ENCODE measurements at places on chromosomes 1 and 21.
A peak's percentile ranks its signal among the peaks of the same experiment; 100 is the strongest.

DNA sequence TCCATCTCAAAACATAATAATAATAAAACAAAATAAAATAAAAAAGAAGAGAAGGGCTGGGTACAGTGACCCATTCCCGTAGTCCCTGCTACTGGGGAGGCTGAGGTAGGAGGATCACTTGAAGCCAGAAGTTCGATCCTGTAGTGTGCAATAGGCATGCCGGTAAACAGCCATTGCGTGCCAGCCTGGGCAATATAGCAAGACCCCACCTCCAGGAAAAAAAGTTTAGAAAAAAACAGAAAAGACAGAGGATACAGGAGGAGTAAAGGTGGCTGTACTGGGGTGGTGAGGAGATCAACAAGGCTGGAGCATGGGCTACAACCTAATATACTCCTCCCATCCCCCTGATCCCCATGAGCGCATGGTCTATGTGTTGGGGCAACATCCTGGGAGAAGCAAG lies 30.8 kb downstream of the PTAFR start:
- DNase-seq, result no peak

- DNase-seq, result no peak
Observed at GRCh38 chr1:17434601-17435000, 4.9 kb downstream of the RCC2 start.

DNA sequence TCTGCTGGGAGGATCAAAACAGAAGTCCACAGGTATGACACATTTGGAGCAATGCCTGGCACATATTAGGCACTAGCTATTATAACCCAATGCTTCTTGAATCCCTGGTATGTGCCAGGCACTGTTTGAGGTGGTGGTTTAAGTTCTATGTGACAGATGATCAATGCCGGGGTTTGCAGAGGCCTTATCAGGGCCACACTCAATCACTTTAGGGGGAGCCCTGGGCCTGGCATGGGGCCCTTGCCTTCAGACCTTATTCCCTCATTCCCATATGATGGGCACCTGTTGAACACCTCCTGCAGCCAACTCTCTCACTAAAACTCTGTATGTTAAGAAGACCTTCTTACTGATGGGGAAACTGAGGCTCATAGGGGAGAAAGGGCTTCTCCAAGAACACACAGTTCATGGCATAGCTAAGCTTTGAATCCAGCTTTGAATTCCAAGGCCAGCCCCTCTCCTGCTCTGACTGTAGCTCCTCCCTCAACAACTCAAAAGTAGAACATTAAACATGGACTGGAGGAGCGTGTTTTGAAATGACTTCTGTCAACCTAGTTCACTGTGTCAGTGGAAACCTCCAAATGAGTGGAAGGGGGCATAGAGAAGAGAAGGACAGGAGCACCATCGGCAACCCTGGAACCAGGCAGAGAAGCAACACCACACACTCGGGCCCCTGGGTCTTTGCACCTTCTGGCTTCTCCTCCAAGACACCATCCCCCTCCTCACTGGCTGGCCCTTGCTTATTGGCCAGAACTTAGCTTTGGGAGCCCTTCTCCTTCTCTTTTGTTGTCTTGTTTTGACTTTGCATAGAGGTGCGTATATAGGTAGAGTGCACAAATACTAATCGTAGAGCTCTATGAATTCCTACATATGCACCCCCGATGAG lies 6.6 kb upstream of the IFFO2 start:
- DNase-seq, result no peak

- no peak for DNase-seq
Observed at GRCh38 chr1:44355582-44356305, 687 bp upstream of the ERI3 start.

DNA sequence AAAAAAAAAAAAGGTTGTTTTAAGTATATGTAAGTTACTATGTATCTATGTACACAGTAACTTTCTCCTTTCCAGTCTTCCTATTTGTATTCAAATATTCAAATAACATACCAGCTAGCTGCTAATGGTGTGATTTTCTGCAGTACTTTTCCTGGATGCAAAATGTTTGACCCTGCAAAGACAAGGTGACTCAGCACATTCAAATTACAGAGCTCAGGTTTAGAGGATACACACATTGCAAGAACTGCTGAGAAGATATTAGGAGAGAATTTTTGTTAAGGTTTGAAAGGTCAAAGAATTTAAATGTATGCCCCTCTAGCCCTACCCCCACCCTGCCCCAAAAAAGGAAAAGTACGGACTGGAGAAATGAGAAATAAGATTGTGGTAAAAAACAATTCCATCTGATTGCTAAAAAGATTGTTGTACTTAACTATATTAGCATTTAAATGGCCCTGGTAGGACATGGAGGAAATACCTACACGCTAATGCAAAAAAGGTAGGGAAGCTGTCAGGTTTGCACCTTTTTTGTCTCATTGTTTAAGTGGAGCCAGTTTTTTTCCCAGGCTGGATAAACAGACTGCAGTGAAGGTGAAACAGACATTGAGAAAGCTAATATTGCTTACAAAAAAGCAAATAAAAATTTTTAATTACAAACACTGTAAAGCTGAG lies 45.6 kb downstream of the ZNF281 start:
- DNase-seq, result no peak

- DNase-seq, result no peak
Observed at GRCh38 chr1:41151846-41152245, 90.3 kb downstream of the SCMH1 start.

GRCh38 chr1:224333309-224333926 lies 3.4 kb upstream of the NVL start:
- peak; percentile 56 for DNase-seq

DNA sequence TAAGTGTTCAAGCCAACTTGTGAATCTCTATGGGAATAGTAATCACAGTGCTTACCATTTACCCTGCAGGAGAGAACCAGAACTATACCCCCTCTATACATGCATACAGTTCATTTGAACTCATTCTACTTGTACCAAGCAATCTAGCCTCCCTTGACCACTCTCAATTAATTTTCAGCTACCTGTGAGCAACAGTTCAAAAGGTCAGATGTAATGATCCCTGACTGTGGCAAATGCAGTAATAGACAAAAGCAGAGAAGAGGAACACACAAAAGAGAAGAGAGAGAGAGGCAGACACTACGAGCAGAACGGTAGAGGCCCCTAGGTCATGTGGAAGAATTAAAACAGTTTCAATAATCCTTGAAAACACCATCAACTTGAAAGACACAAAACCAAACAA lies 52.8 kb downstream of the FMO4 start:
- DNase-seq, result no peak

GRCh38 chr1:101732261-101732660 lies 264.5 kb downstream of the OLFM3 start:
- no peak for DNase-seq

DNA sequence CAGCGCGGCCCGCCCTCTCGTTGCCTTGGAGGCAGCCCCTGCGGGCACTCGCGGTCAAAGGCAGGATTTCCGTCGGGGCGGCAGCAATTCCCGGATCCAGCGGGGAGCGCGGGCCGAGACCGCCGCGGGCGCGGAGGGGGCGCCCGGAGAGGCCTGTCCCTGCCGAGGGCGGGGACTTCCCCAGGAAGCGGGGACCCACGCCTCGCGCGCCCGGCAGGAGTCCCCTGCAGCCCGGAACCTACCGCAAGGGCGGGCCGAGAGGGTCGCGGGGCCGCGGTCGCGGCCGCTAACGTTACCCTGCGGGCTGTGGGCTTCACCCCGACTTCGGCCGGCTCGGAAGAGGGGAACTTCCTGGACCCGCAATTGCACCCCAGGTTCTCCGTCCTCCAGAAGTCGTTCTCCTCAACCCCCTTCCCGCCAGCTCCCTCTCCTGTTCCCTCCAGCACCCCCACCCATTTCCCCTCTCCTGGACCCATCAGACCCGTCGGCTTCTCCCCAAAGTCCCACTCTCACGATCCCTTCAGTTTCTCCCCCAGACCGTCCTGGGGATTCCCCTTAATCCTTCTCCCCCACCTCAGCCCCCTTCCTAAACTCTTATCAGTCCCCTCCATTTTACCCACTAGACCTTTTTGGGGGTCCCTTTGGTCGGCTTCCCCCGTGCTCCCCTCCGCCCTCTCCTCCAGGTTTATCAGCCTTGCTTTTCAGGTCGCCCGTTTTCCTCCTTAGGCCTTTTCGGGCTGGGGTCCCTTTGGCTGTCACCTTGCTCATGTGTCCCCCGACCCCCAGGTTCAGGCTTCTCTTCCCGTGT lies 604 bp downstream of the FGR start:
- DNase-seq, result peak; percentile 63

- no peak for DNase-seq
Observed at GRCh38 chr21:44853601-44854390, 19.7 kb downstream of the PTTG1IP start.

DNA sequence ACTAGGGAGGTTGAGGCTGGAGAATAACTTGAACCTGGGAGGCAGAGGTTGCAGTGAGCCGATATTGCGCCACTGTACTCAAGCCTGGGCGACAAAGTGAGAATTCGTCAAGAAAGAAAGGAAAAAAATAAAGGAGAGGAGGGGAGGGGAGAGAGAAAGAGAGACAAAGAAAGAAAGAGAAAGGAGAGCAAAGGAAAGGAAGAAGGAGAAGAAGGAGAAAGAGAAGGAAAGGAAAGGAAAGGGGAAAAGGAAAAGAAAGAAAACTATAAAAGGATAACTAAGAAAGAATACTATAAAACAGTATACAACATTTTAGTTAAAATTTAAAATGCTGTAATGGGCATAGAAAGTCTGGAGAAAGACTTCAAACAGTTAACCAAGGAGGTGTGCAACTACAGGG lies 33.6 kb downstream of the EIF4G3 start:
- DNase-seq, result no peak

- peak; percentile 76 for DNase-seq
Observed at GRCh38 chr1:192609110-192610079, 26.6 kb upstream of the RGS13 start.

DNA sequence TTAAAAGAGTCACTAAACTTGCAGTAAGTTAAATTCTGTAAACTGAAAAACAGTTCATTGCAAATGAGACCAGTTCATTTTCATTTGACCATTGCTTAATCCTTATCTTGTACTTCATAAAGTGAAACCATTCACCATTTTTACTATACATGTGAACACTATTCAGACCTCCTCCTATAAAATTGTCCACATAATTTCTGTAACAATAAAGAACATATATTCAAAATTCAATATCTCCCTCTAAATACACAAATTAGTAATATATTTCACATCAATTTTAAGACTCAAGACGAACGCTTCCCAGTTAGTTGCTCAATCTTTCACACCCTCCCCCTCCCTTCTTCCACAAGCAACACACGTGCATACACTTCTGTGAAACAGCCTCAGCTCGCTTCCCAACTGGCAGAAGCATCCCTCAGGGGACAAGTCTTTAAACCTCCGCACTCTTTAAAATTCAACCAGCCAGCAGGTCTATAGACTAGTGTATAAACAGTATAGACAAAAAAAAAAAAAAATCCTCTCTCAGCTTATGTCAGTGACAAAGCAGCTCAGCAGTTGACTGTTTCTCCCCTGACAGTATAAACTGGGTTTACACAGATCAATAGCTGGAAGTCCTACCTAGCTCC lies 99.6 kb downstream of the DENND1B start:
- DNase-seq, result no peak

- no peak for DNase-seq
Observed at GRCh38 chr1:118204105-118204504, 19.1 kb upstream of the SPAG17 start.

DNA sequence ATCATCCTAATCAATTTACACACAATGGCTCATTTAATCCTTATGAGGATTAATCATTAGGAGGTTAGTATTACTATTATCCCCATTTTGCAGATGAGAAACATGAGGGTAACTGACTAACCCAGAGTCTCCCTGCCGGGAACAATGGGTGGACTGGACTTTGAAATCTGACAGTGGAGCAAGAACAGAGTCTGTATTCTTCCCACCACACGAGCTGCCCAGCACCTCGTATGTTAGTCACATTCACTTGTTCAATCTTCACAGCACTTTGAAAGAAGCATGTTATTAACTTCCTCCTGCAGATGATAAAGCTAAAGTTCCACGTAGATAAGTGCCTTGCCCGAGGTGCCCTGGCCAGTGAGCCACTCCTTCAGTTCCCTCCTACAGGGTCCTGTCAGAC lies 12.4 kb downstream of the C8B start:
- DNase-seq, result no peak

- no peak for DNase-seq
Observed at GRCh38 chr1:65250826-65251225, 58.5 kb upstream of the DNAJC6 start.

GRCh38 chr1:16980473-16981268 lies at the start of gene MFAP2:
MFAP2 (minus strand) TSS chr1:16980620; CDS start chr1:16978273, 2,347 bp downstream.
- DNase-seq, result no peak

DNA sequence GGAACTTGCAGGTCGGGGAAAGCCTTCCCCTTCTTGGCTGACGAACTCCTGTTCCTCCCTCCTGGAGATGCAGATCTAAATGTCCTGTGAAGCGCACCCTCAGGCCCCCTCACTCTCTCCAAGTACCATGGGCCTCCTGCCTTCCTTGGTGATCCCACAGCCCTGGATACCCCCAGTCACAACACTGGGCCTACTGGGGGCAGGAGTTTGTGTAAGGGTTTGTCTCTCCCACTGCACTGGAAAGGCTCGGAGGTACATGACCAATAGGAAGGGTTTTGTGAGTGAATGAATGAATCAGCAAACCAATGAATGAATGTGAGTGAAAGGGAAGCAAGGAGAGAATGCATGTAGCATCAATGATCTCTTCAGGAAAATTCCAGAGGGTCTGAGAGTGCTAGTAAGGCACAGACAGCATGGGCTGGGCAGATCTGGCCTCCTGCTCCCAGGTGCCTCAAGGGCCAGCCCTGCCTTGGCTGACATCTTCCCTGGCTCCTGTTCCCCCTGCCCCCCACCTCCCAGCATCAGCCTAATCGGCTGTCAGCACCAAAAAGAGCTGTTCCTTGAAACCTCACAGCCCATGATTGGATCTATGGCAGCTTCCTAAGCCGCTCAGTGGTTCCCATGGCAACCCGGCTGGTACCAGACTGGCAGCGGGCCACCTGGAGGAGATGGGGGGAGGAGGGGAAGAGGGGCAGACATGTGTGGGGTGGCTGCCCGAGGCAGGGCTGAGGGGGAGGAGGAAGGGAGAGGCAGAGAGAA lies 95.8 kb downstream of the VWA5B1 start:
- no peak for DNase-seq

- no peak for DNase-seq
Observed at GRCh38 chr1:60483509-60483908, 409.9 kb upstream of the C1orf87 start.

- DNase-seq, result peak; percentile 86
Observed at GRCh38 chr1:27111626-27112573, 43.0 kb downstream of the SLC9A1 start.

DNA sequence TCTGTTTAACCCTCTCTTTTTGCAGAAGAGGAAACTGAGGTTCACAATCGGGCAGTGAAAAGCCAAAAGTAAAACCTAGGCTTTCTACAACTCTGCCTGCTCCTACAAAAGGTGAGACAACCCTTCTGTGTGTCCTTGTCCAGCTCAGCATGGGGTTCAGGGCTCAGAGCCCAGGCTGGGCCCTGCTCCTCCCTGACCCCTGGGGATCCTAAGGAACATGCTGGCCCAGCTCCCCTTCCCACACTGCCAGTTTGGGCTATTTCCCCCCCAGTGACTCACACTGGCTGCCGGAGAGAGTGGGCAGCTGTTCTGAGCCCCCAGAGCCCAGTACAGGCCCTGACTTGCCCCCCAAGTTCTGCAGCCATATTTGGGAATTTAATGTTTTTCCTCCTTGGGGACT lies 8.9 kb downstream of the FAM229A start:
- no peak for DNase-seq

All from GM20000 (cell line).